ENCODE measurements at places on chromosomes 4 and X. TPM values are rescaled to one million over a fixed set of nuclear protein-coding genes. Genes with fewer than 3 reads are reported as not detected.

The SASH3 gene
- total RNA-seq = not detected

The CSAG3 gene
- total RNA-seq = 3.3 TPM

The ASMT gene
- total RNA-seq = not detected

The RS1 gene
- total RNA-seq = not detected

The NUDT10 gene
- total RNA-seq = 14.6 TPM

The ADAMTS3 gene
- total RNA-seq = 6.4 TPM

The PAGE2B gene
- not detected for total RNA-seq

The TCEAL7 gene
- 8.7 TPM for total RNA-seq

The FRAS1 gene
- total RNA-seq = 1.8 TPM

The CFAP99 gene
- total RNA-seq = not detected

All from H4 (cell line).